ENCODE measurements at places on chromosomes 6 and 20. TPM values are rescaled to one million over a fixed set of nuclear protein-coding genes. Genes with fewer than 3 reads are reported as not detected.

GRCh38 chr6:46937642-46938041 is 15.9 kb upstream of the ADGRF5 start:
- no peak for DNase-seq

DNA sequence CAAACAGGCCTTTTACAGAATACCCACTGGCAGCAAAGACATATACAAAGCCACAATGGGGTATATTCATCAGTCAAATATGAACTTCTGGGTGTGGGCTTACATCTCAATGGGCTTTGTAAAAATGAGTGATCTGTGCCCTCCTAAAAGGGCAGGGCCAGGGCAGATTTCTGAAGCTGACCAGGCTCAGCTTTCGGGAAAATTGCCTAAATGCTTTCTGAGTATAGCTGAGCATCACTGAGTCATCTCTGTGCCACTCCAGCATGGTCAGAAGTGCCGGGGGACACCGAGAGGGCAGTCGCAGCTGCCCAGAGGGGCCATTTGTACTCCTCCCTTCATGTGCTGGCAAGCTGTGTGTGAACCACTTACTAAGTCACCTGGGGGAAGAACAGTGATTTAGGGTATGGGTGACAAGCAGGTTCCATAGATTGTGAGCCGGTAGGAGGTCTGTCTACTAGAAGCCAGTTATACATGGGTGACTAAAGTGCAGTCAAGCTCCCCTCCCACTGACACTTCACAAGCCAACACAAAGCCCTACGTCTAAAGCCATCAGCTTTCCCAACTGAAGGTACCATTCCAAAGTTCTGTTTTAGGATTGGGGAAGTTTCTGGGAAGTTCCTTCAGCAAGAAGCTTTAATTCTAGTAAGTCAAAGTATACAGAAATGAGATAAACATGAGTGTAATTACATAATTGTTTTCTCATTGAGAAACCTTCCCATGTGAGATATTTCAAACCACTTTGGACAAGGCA is 147.6 kb upstream of the TAB2 start:
- no peak for DNase-seq

GRCh38 chr6:41821266-41821665 is 33.8 kb downstream of the TOMM6 start:
- DNase-seq = no peak

GRCh38 chr6:140436023-140436811 is 1061.8 kb upstream of the CITED2 start:
- no peak for DNase-seq

GRCh38 chr20:8156235-8157079 is 24.4 kb downstream of the PLCB1 start:
- no peak for DNase-seq

DNA sequence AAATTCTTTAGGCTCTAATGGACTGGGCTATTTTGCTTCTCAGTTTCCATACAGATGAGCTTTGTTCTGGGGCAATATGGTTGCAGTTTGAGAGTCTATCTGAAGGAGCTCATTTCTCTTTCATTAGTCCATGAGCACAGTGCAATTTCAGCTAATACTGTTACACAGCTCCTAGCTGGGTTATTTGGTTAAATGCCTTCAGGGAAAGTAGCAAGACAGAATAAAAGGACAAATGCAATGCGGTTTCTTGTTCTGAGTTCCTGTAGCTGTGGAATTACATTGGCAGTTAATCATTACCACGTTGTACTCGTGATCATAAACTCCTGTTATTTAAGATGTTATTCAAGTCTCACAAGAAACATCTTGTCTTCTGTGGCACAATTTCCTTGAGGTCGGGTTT is 127.7 kb downstream of the BFSP1 start:
- no peak for DNase-seq

GRCh38 chr20:24361541-24361940 is 107.9 kb upstream of the SYNDIG1 start:
- no peak for DNase-seq

GRCh38 chr6:33661106-33661838 is 40.1 kb downstream of the ITPR3 start:
- DNase-seq = no peak

DNA sequence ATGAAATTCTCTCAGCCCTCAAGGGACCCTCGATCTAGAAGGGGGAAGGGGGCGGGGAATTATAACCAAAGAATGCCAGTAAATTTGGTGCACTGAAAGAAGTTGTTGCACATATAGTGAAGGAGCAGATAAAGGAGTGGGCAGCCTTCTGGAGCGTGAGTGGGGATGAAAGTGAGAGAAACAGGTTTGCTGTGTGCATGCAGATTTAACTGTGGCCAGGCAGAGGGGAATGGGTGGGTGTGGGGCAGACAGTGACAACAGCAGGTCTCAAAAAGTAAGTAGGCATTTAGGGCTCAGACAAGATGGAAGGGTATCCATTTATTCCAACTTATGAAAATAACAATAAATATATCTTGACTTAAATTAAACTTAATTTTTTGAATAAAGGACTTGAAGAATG is 149.1 kb downstream of the KCNQ5 start:
- no peak for DNase-seq

DNA sequence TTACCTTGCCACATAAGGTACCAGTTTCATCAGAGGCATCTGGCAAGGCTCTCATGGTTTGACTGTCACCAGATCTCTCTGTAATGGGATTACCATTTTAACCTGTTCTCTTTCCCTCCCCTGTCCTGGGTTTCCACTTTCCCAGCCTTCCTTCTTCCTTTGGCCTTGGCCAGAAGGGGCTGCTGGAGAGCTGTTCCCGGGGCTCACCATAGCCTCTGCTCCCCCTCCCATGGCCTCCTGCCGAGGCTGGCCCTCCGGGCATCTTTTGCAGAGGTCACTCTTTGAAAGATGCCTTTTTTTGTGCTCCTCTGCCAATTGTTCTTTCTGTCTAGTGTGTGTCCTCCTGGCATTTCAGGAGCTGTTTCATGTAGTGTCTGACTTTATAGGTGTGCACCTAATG is 100.7 kb upstream of the SCP2D1 start:
- no peak for DNase-seq

DNA sequence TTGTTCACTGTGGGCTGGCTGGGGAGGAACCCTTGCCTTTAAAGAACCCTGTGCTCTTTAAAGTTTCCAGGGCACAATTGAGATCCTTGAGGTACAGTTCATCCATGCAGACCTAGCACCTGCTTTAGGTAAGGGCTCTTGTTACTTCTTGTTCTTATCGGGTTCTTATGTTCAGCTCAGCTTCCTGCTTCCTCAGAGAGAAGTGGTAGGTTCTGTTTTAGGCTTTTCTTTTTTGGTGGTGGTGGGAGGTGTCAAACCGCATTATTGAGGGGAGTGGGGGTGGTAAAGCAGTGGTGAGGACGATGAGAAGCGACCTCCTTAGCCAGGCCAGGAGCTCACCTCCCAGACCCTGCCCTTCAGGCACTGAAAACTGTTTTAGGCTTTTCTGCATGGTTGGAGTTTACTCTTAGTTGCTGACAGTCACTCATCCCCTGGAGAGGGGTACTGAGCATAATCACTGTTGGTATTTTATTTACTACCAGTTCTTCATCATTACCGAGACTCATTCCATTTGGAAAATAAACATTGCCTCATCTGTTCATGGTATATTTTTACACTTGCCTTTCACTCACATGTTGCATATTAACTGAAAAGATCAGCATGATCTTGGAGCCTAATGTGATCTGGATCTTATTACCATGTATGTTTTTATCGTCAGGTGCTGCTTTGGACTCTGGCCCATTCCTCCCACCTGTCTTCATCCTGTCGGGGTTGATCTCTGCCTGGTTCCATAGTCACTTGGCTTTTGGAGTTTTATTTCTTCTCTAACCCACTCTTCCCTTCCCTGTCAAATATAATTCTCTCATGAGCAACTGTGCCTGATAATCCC is 35.4 kb downstream of the SLC16A10 start:
- DNase-seq = no peak

DNA sequence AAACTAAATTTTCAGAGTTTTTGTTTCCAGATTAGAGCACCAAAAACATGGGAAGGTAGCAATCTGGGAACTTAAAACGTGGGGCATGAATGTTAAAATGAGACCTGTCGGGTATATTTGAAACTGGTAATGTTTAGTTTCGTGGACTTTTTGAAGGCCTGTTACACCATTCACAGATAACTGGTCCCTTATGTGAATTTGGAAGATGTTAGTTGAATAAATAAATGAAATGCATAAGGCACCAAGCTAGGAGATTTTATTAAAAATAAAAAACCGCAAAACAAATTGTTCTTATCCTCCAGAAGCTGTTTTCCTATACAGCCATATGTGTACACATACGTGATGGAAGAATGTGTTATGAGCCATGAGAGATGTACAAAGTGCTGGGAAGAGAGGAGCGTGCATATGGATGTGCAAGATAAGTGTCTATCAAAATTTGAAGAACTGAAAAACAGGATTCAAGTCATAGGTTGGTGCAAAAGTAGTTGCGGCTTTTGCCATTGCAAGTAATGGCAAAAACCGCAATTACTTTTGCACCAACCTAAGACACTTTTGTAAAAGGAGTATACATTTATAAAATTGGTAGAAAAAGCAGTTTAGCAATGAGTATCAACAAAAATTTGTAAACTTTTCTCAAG is 700 bp upstream of the MCUR1 start:
- DNase-seq = no peak

DNA sequence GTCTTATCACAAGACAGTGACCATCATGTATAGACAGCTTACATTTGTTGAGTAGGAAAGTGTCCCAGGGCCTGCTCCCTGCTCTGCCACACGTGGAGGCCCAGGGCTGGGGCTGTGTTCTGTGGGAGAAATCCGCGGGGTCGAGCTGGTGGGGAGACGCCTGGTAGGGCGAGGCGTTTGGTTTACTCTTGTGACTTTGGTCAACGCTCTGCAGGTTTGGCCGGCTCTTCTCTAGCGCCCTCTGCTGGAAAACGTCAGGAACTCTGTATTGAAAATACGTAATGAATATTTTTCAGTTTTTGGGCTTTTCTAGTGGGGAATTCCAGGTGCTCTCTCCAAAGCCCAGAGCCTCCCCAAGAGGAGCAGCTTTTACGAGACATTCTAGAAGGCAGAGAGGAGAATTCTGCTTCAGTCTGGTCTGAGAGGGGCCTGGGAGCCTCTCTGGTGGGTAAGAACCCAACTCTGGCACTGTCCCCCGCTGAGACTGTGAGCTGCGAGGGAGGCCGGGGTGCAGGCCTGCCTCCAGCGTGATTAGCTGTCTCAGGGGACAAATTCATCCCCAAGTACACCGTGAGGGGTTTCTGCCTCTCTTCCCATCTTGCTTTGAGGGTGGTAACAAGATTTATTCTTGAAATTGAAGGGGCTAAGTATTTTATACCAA is 112.6 kb upstream of the RALGAPA2 start:
- peak; percentile 50 for DNase-seq

DNA sequence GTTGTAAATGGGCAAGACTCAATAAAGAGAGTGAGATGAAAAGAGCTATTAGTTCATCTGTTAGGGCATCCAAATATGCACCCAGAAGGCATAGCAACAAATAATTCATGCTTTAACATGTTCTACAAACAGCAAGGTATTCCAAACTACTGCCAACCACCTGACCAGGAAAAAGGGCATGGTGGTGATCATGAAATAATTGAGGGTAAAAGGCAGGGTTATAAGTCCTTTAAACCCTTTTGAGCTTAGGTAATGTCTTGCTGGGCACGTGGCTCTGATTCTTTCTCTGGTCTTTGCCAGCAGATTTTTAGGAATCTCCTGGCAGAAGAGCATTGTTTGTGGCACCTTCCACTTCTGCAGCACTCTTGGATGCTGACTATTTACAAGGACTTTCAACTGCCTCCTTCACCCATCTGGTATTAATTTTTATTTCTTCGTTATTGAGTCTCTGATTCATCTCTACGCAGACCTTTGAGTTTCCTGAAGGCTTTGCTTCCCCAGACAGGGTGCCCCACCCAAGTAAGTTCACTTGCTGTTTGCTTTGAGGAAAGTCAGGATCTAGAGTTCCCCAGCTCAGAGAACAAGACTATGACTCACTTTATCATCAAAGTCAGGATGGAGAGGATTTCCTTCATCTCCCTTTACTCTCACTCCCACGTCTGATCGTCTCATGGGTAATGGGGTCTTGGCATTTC is 83.4 kb upstream of the NEDD9 start:
- DNase-seq = no peak

GRCh38 chr6:14614631-14615030 is 497.1 kb downstream of the CD83 start:
- no peak for DNase-seq

GRCh38 chr6:40912158-40912946 is 126.7 kb downstream of the UNC5CL start:
- DNase-seq = peak; percentile 38

ANKEF1 gene
- polyA plus RNA-seq = 7.6 TPM

SLCO4A1 gene
- polyA plus RNA-seq = 8.6 TPM

CST1 gene
- polyA plus RNA-seq = 0.27 TPM

PHACTR3 gene
- 9.7 TPM for polyA plus RNA-seq

LINC00237 gene
- not detected for polyA plus RNA-seq

SIRPB1 gene
- polyA plus RNA-seq = 1.1 TPM

PRPH2 gene
- polyA plus RNA-seq = 3.8 TPM

B3GALT4 gene
- 5.8 TPM for polyA plus RNA-seq

BTNL2 gene
- polyA plus RNA-seq = 0.19 TPM
